ENCODE measurements at places on chromosomes 2 and 18. TPM values are rescaled to one million over a fixed set of nuclear protein-coding genes. Genes with fewer than 3 reads are reported as not detected.

- no peak for DNase-seq
Observed at GRCh38 chr2:21404137-21404536, 280.4 kb downstream of the TDRD15 start.

- DNase-seq = no peak
Observed at GRCh38 chr18:5464251-5464650, 79.5 kb downstream of the EPB41L3 start.

- DNase-seq = no peak
Observed at GRCh38 chr2:220374282-220374681, 746.9 kb downstream of the SLC4A3 start.

DNA sequence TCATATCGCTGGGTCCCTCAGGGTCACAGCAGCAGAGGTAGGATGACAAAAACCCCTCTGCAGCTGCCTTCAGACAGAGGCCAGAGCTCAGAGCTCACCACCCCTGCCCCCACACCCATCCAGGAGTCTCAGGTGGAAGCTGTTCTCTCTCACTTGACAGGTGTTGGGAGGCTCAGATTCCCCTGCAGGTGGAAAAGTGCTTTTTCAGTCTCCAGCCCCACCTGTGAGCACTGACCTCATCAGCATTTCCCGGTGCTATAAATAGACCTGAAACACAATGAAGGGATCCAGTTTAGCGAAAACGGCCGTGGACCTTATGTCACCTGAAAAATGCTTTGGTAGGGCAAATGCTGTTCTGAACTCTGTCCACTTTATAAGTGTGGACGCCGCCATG lies 254.9 kb downstream of the NDUFA10 start:
- no peak for DNase-seq

Gene AQP12A
- total RNA-seq = 9.0 TPM

Measured in colonic mucosa (tissue), 4 donors.